HepG2 (cell line): ENCODE measurements at places on chromosomes 3 and 15. TPM values are rescaled to one million over a fixed set of nuclear protein-coding genes. Genes with fewer than 3 reads are reported as not detected.

GRCh38 chr3:37986479-37987314 lies 3.9 kb upstream of the VILL start:
- H3K27ac ChIP-seq = no peak overlapping the region
- peaks cover 1% of the 10 kb centered on the region for H3K27me3 ChIP-seq
- peaks cover 64% of the 10 kb centered on the region for H3K4me1 ChIP-seq
- no peak overlapping the region for H3K4me3 ChIP-seq

GRCh38 chr3:108293858-108294257 lies 2.5 kb upstream of the HHLA2 start:
- H3K4me1 ChIP-seq = no peaks in the 10 kb centered on the region
- H3K27ac ChIP-seq = no peak overlapping the region
- no peak overlapping the region for H3K4me3 ChIP-seq

GRCh38 chr3:30672959-30673358 lies 66.6 kb downstream of the TGFBR2 start:
- H3K4me1 ChIP-seq = peaks cover 8% of the 10 kb centered on the region
- peaks cover 97% of the 10 kb centered on the region for H3K36me3 ChIP-seq
- no peaks in the 10 kb centered on the region for H3K27me3 ChIP-seq
- no peak for DNase-seq

GRCh38 chr3:43996379-43997301 lies 245.0 kb upstream of the TOPAZ1 start:
- H3K4me1 ChIP-seq = no peaks in the 10 kb centered on the region
- no peak overlapping the region for H3K27ac ChIP-seq
- no peak for DNase-seq
- H3K27me3 ChIP-seq = peaks cover 2% of the 10 kb centered on the region; the same call in 1 of the 2 replicates
- no peak overlapping the region for H3K4me3 ChIP-seq
- no peaks in the 10 kb centered on the region for H3K36me3 ChIP-seq

Gene ANKUB1
- not detected in 2 replicates for total RNA-seq

Gene ST3GAL6
- 16.3 and 23.2 TPM in 2 replicates for total RNA-seq
